Smooth muscle cell of the pulmonary artery (primary cell): ENCODE measurements at places on chromosomes 2 and 18. TPM values are rescaled to one million over a fixed set of nuclear protein-coding genes. Genes with fewer than 3 reads are reported as not detected.

Gene DLX1
- total RNA-seq = 1.6 and 7.7 TPM in 2 replicates

Gene NYAP2
- not detected in 2 replicates for total RNA-seq

Gene CABYR
- 3.3 and 5.7 TPM in 2 replicates for total RNA-seq

Gene SPAG16
- total RNA-seq = 18.5 and 27.8 TPM in 2 replicates

Gene IL36A
- total RNA-seq = not detected in 2 replicates

Gene NOL4
- total RNA-seq = not detected in 2 replicates

Gene FEV
- total RNA-seq = not detected in 2 replicates

Gene ABCB11
- under 0.01 and 0.13 TPM in 2 replicates for total RNA-seq

Gene CCDC141
- 0.53 and 0.78 TPM in 2 replicates for total RNA-seq

Gene CTAGE1
- total RNA-seq = 0.07 TPM in 1 of 2 replicates, not detected in the other

Gene IAH1
- 45.9 and 51.2 TPM in 2 replicates for total RNA-seq

Gene ASB3
- total RNA-seq = 21.5 and 32.5 TPM in 2 replicates

Gene UGT1A8
- 0.17 TPM in 1 of 2 replicates, not detected in the other for total RNA-seq

Gene DPP10
- not detected in 2 replicates for total RNA-seq

Gene MROH2A
- total RNA-seq = not detected in 2 replicates

Gene RAB6C
- total RNA-seq = not detected in 2 replicates

Gene DYSF
- total RNA-seq = 2.3 TPM in 2 replicates

Gene CNGA3
- not detected in 2 replicates for total RNA-seq

Gene TNFRSF11A
- total RNA-seq = 1.8 and 3.8 TPM in 2 replicates

Gene HMSD
- 0.33 TPM in 1 of 2 replicates, not detected in the other for total RNA-seq
